ENCODE measurements at places on chromosomes 16 and 17. TPM values are rescaled to one million over a fixed set of nuclear protein-coding genes. Genes with fewer than 3 reads are reported as not detected.

KDM8 gene
- total RNA-seq, result 4.5 TPM

GRCh38 chr16:80048250-80048649 is 447.7 kb upstream of the MAF start:
- DNase-seq, result no peak

GRCh38 chr17:65028545-65028843 is 28.0 kb downstream of the GNA13 start:
- no peak for DNase-seq

DNA sequence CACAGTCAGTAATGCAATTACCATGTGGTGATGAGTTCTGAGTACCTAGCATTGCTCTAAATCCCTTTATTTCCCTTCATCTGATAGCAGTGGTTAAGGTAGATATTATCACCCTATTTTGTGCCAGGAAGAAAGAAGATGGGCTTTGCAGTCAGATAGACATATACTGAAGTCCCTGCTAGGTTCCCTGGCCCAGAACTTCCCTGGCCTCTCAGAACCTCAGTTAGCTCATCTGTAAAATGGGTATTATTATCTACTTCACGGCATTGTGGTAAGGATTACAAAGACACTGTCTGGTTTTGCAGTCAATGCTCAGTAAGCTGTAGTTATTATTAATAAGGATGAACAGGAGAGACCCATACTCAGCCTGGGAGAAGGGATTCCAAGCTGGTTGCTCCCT is 4.6 kb upstream of the CRYBA1 start:
- no peak for DNase-seq

- DNase-seq, result no peak
Observed at GRCh38 chr17:77317091-77317750, 176.5 kb downstream of the SEC14L1 start.
